ENCODE measurements at places on chromosomes 5 and 9.
A peak's percentile ranks its signal among the peaks of the same experiment; 100 is the strongest.

- DNase-seq, result no peak
These were observed 202.7 kb downstream of the SPATA31D1 start for GRCh38 chr9:82191082-82191770.

DNA sequence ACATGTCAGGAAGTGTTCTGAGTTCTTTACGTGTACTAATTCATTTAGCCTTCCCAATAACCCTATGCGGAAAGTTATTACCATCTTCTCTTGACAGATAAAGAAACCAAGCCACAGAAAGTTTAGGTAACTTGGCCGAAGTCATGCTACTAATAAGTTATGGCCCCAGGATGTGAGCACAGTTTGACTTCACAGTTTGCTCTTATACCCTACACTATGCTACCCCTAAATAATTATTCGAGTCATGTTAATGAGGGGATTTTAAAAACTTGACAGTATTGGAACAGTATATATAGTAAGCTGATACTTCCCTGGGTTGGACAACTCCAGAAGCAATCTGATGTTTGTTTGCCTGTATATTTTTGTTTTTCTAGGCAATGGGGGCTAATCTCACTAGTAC is 29.4 kb upstream of the PDCD1LG2 start:
- DNase-seq, result no peak

- DNase-seq, result no peak
These were observed 626 bp downstream of the OR13C2 start for GRCh38 chr9:104604801-104605200.

- DNase-seq, result no peak
These were observed 53.7 kb upstream of the ADAMTS19 start for GRCh38 chr5:129406440-129406839.

- DNase-seq, result no peak
These were observed 14.7 kb upstream of the ADAMTS19 start for GRCh38 chr5:129445379-129445778.

DNA sequence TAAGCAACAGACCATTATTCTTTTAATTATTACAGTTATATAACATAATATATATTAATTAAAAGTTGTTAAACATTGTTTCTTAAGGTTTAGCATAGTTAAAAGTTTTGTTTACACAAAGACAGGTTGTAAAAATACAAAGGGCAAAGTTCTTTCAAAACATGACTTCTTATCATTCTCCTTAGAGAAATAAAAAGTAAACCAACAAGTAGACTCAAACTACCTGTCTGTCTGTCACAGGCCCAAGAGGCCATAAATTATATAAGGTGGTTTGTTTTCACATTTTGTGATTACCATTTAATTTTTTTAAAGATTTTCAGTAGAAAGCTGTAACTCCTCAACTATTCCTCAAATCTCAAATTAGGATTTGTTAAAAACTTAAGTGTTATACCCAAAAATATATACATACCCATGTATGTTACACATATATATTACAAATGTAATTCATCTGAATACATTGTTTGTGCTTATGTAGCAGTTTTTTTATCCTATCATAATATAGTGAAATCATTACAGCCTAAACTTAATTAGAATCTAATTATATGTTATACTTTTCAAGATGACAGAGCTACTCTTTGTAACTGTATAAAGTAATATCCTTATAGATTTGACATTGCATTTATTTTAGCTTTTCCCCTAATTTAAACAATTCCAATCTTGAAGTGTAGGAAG is 93.8 kb upstream of the GRHPR start:
- no peak for DNase-seq

DNA sequence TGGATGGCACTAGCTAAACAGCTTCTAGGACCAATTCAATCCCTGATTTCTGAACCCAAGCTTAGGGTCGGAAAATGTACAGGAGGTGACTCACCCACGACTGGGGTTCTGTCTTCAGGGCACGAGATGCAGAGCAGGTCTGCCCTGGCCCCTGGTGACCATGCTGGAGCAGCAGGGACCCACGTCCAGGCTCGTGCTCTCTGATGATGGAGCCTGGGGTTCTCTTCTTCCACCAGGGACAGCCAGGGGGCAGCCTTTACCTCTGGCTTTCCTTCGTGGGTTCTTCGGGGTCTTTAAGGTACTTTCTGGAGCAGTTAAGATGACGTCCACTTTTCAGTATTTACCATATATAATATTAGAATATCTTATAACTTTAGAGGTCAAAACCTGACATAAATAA is 2.1 kb downstream of the CFAP77 start:
- peak; percentile 35 for DNase-seq

DNA sequence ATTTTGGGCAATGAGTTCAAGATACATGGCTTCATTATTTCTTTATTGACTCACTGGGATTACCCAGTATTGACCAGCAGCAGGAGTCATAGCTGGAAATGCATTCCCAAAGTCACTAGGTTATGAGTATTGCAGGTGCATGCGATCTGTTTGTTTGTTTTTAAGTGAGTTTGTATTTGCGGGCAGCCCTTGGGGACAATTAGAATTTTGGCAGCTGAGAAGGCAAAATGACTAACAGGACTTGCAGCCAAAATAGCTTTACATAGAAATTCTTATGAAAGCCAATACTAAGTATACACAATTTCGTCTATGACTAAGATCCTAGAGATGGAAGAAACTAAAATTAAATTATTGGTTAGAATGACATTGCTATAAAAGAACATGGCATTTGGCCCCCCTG is 18.1 kb upstream of the RGMB start:
- DNase-seq, result no peak

- no peak for DNase-seq
These were observed 15.8 kb upstream of the FCHO2 start for GRCh38 chr5:72940082-72940481.

DNA sequence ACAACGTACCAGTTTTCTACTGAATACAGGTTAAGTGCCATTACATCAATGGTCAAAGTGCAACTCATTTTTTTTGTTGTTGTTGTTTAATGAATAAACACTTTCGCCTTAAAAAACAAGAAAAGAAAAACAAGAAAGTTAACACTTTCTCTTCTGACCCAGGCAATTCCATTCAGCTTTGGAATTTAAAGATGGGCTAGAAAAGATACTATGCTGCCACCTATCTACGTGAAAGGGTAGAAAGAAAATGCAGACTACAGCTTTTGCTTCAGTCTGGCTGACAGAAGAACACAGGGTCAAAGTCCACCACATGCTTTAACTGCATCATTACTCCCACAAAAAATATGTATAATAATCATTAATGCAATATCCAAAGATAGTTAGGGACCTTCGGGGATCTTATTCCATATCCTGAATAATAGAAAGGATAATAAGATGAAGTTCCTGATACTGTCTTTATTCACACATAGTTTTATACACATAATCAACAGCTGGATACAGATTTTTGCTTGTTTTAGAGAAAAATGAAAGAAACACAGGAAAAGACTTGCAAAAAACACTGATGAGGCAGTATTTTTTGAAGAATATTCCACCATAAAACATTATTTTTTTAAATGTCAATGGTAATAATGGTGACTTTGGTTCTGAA is 40.4 kb downstream of the ZDHHC21 start:
- DNase-seq, result peak; percentile 27

DNA sequence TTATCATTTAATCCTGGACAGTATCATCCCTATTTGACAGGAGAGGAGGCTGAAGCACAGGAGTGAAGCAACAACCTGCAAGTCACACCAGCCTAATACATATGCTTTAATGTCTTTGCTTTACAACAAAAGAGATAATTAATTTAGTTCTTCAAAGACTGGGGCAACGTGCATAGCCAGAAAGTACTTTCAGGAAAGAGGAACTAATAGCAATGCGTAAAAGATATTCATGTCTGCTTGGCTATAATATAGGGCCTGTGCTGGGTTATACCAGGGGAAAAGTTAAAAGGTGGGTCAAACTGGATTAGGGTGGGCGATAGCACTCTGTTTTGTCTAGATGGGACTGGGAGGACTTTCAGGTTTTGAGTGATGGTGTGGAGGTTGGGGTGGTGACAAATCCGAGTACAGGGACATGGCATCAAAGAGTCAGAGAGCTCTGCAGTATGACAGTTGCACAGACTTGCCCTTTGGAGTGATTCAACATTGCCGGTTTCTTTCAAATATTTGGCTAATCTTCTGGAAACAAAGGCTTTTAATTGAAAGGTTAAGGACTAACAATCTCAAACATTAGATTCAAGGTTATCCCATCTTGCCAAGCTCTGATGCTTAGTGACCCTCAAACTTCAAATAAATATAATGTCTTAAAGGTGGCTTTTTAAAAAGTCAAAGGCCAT is 11.9 kb downstream of the DAB2 start:
- no peak for DNase-seq

GRCh38 chr5:64384765-64385164 is 121.0 kb upstream of the RGS7BP start:
- DNase-seq, result peak; percentile 11

GRCh38 chr5:145293716-145294115 is 541.4 kb downstream of the PRELID2 start:
- no peak for DNase-seq

DNA sequence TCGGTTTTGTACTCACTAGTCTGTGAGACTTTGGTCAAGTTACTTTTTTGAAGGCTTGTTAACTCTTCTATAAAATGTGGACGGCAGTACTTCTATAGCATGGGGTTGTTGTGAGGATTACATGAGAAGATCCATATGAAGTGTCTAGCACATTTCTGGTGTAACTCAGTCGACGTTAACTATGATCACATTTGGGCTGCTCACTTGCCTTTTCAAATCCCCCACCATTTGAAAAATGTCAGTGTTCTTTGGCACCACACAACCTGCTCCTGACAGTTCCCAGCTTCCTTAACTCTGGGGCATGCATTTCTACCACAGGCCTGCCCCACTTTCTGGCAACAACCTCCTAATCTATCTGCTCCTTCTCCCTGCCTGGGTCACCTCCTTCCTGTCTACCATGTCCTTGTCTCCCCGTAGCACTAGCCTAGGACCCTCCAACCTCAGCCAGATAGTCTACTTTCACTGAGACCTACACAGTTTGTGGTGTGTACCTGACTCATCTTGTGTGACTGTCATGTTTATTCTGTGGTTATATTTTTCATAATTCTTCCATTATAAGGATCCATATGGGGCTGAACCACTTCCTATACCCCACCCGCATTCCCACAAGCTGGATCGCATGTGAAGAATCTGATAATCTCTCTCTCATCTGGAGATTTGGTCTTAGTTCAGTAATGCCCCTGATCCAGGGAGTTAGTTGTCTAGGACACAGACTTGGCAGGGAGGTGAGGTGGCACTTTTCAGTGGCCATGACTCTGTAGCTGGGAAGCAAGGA is 30.2 kb upstream of the BASP1 start:
- DNase-seq, result no peak

DNA sequence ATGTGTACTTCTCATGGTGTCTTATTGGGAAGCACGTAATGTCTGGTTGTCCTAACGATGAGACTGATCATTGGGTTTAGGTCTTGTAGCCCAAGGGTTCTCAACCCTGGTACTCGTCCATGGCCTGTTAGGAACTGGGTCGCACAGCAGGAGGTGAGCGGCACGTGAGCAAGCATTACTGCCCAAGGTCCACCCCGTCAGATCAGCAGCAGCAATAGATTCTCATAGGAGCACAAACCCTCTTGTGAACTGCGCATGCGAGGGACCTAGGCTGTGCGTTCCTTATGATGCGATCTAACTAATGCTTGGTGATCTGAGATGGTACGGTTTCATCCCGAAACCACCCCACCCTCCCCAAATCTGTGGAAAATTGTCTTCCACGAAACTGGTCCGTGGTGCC is 33.5 kb downstream of the CNOT6 start:
- DNase-seq, result no peak

DNA sequence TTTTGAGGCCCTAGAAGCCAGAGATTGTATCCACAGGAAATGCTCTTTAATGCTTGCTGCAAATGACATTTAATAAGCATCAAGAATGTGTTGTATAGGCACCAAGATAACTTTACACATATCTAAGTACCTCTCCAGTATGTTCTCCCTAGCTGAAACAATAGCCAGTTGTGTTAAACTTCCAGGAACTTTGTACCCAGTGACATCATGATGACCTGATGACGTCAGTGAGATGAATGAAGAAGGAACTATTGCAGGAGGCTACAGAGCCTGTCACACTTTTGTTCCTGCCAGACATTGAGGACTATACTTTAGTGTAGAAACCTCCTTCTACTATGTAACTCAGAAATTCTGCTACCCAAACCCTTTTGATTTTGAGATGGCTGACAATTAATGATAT is 129.8 kb downstream of the CD180 start:
- no peak for DNase-seq

- DNase-seq, result no peak
These were observed 117.6 kb upstream of the ANKRD55 start for GRCh38 chr5:56350597-56351170.
